ENCODE measurements at places on chromosomes 4 and X.

- DNase-seq: no peak
These were observed 149.8 kb downstream of the GBA3 start for GRCh38 chr4:22842360-22843018.

DNA sequence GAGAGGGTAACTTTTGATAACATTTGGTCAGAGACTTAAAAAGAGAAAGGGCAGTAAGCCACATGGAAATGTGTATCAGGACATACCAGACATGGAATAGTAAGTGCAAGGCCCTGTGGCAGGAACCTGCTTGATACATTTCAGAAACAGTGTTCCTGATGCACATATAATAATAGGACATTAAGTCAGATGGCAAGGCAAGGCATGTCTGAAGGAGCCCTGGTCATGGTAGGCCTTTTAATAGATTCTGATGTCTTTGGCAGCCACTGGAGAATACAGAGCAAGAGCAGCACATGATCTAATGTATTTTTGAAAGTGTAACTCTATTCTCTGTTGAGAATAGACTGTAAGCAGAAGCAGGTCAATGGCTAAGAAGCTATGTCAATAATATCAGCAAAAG lies 279.7 kb downstream of the CAMK2D start:
- DNase-seq: no peak

DNA sequence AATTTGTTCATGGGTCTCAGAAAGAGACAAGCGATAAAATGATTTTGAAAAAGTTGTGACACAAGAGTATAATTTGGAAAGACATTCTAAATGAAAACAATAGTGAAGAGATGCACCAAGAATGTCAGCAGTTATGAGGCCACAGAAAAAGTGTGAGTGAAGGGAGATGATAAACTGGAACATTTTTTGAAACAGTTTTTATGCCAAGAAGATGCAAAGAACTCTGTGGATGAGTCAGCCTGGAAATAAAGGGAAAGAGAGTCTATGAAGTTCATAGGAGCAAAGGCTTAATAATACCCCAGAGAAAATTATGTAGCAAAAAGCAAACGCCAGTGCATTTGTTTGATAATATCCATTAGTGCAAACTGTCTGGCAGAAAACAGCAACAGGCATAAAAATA lies 188.4 kb upstream of the TBC1D9 start:
- DNase-seq: no peak

DNA sequence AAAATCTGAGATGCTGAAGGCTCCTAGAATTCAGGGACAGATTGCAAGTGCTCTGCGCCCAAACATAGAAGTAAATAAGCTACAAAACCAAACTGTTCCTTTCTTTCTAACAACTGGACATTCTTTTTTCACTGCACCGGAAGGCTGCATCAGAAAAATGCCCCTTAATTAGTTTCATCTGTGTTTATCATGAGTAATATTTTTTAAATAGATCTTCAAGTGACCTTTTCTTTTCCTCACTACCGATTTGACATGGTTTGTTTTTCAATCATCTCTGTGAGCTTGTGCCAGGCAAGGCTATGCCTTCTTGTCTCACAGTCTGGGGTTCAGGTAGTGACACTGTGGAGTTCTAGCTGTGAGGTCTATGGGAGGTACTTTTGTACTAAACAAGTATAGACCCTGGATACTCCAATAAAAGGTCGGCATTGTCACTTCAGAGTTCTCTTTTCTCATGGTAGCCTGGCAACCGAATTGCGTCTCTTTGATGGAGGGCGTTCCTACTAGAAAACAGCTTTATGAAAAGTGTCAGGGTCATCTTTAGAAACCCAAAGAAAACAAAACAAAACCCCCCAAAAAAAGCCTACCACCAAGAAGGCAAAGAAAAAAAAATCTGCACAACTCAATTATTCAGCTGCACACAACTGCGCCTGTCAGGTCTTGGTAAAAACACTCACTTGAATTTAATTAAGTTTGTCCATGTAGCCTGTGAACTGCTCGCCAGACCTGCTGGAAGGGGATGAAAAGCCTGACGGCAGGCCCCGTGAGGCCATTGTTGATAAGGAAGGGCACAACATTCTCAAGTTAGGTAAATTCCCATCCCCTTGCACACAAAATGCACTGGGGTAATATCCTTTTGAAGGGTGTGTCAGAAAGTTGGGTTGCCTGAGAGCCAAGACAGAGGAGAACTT lies 22.8 kb upstream of the ADAMTS3 start:
- no peak for DNase-seq

GRCh38 chr4:147813973-147814372 lies 82.1 kb downstream of the ARHGAP10 start:
- no peak for DNase-seq

GRCh38 chr4:8891255-8891645 lies 19.6 kb upstream of the HMX1 start:
- DNase-seq: no peak

DNA sequence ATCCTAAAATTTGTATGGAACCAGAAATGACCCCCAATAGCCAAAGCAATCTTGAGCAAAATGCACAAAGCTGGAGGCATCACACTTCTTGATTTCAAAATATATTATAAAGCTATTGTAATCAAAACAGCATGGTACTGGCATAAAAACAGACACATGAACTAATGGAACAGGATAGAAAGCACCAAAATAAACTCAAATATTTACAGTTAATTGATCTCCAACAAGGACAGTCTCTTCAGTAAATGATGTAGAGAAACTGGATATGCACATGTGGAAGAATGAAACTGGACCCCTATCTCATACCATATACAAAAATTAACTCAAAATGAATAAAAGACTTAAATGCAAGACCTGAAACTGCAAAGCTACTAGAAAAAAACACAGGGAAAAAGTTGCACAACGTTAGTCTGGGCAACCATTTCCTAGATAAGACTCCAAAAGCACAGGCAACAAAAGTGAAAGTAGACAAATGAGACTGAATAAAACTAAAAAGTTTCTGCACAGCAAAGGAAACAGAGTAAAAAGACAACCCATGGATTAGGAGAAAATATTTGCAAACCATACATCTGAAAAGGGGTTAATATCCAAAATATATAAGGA lies 64.9 kb downstream of the CD99L2 start:
- DNase-seq: no peak

- DNase-seq: no peak
These were observed 69.4 kb upstream of the SORBS2 start for GRCh38 chr4:185881430-185881829.

GRCh38 chr4:154124539-154125255 lies 335.8 kb upstream of the SFRP2 start:
- no peak for DNase-seq

DNA sequence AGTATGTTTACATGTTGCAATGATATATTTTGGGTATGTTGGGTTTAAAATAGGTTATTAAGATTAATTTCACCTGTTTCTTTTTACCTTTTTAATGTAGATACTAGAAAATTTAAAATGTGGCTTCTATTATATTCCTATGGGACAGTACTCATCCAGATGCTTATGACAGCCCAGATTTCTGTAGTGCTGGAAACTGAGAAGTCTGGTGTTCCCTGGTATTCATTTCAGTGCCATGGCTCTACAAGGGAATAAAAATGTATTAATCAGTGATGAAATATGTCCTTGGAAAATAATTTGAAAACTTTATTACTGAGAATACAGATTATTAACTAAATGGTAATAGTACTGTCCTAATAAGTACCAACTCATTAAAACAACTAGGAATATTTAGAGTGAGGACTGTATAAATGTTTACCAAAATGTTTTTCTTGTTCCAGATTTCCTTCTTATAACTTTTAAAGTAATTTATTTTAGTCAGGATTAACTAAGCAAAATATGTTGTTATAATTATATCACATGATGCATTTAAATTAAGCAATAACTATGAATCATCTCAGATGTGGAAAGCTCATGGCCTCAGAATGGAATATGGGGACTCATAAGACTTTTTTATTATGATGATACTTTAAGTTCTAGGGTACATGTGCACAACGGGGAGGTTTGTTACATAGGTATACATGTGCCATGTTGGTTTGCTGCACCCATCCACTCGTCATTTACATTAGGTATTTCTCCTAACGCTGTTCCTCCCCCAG lies 25.3 kb downstream of the ARHGAP24 start:
- no peak for DNase-seq

GRCh38 chrX:63993936-63994335 lies 208.9 kb upstream of the ARHGEF9 start:
- DNase-seq: peak; percentile 88

- no peak for DNase-seq
These were observed 194.8 kb upstream of the GPC4 start for GRCh38 chrX:133610056-133610455.

- no peak for DNase-seq
These were observed 116.6 kb downstream of the PAPSS1 start for GRCh38 chr4:107603430-107603829.

DNA sequence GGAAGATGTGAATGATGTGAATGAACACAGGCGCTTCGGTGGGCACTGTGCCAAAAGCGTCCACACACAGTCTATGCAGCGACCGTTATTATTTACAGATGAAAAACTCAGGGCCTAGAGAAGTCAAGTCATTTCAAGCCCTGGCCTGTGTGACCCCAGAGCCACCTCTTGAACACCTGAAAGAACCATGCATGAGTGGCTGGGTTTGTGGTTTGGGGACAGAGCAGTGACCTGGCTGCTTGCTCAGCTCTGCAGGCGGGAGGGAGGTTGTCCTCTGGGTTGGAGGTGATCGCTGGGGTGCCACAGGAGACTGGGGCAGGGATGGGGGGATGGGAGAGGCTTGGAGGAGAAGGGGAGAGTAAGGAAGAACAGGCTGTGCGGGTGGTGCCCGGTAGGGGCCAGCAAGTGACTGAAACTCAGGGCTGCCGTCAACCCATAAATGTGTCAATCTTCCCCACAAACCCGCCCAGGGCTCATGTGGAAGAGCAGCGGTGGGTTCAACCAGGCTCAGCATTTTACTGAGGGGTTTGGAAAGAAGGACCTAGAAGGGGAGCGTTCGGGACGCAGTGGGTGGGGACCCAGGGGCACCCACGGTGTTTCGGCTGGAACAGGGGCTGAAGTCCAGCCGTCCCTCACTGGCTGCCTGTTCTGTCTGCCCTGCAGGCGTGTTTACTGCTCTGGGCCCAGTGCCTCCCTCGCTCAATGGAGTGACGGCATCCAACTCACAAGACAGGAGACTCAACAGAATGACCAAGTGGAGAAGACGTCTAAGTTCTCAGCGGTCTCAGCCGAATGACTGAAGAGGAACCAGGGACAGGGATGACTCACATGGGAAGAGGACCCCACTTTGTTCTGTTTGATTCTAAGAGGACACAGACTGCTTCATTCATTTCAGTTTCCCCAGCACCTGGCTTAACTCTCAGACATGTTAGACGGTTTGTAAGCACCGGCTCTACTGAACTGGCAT lies 167.8 kb downstream of the AFAP1 start:
- no peak for DNase-seq

- DNase-seq: no peak
These were observed 85.9 kb upstream of the GPR34 start for GRCh38 chrX:41602816-41603345.

DNA sequence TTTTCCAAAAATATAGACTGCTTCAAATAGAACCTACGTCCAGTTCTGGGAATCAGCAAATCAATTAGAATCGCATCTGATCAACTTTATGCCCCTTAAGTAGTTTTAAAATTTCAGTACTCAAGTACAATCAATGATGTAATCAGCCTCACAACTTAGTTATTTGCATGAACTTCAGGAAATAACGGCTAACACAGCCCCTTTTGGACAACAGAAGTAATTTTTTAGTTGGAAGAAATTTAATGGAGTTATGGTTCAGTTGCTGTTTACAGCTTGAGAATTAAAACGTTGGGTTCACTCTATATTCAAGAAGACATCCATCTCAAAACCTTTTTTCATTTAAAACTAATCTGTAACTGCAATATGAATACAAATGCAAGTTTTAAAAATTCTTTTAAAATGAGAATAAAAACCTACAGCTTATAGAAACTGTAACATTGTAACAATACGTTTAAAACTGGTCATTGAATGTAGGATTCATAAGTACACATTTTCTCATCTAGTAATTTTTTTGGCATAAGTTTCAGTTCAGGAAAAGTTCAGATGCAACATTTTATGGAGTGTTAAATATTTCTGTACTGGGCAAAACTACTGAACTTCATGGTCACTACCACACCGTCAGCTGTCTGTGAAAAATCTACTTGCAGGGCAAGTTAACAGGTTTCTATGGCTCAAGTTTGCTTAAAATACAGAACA lies 956 bp downstream of the TAPT1 start:
- DNase-seq: no peak

- no peak for DNase-seq
These were observed 91.8 kb upstream of the ENPP6 start for GRCh38 chr4:184309241-184310170.

DNA sequence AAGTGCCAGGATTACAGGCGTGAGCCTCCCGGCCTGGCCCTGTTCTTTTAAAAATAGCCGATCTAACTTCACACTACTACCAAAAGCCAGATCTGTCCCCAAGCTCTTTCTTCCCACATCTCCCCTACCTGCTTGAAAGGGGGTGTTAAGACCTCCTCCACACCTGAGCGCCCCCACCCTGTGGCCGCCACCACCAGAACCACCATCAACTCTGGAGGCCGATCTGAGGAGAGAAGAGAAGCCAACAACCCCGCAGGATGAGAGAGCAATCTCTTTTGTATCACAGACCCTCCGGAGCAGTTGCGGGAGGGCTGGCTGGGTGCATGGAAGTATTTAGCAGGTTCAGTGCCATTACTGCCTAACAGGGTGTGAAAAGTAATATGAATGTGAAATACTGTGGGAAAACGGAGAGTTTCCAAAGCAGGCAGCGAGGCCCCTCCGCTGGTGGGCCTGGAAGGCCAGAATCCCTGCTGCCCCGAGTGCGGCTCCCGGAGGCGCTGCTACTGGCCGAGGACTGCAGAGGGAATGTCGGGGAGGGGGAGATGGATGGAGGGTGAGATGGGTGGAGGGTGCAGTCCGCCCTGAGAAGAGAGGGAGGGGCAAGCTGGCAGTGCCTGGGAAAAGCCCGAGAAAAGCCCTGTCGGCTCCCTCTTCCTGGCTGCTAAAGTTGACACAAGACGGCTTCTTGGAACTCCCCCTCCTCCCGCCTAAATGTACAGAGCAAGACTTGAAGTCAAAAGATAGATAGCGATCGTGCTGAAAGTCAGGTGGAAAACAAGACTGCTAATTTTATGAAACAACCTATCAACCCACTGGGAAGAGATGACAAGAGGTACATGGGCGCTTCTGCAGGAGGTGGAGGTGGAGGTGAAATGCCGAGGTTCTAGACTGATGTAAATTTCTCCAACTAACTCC lies 22.3 kb downstream of the HAND2 start:
- DNase-seq: no peak

- DNase-seq: no peak
These were observed 80.9 kb downstream of the NKX6-1 start for GRCh38 chr4:84417997-84418709.

GRCh38 chr4:182724414-182724813 lies 192.8 kb downstream of the DCTD start:
- no peak for DNase-seq

GRCh38 chr4:8579526-8580320 lies 469 bp upstream of the GPR78 start:
- DNase-seq: no peak
